Nephron progenitor cell (in vitro differentiated cells): ENCODE measurements at places on chromosomes 12 and 14.

DNA sequence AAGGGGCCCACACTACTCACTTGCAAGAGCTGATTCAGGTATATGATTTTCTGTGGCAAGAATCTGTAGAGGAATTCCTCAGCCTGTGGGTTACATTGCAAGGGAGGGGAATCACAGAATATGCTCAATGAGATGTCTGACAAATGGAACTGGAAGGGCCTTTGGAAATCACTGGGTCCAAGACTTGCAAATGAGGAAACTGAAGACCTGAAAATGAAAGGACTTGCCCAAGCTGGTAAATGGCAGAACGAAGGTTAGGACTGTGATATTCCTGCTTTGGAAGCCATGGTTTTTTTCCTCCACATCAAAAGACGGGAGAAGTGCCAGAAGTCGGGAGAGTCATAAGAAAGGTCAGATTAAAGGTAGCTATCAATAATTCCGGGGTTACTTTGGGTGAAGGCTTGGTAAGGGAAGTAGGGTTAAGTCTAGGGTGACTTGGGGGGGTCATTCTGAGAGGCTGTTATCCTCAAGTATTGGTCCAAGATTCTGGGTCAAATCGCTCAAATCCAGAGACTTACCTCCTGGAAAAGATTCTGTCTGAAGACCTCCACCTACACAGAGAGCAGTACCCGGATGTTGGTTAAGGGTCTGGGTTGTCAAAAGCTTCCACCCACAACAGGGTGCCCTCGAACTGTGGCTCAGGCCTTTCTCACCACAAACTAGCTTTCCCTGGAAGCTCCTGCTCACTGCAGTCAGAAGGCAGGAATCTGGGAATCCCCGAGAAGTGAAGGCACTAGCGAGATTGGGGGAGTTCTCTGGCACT is 539 bp downstream of the PSME2 start:
- DNase-seq, result no peak

GRCh38 chr12:65603438-65604351 is 220.6 kb upstream of the HMGA2 start:
- no peak for DNase-seq

DNA sequence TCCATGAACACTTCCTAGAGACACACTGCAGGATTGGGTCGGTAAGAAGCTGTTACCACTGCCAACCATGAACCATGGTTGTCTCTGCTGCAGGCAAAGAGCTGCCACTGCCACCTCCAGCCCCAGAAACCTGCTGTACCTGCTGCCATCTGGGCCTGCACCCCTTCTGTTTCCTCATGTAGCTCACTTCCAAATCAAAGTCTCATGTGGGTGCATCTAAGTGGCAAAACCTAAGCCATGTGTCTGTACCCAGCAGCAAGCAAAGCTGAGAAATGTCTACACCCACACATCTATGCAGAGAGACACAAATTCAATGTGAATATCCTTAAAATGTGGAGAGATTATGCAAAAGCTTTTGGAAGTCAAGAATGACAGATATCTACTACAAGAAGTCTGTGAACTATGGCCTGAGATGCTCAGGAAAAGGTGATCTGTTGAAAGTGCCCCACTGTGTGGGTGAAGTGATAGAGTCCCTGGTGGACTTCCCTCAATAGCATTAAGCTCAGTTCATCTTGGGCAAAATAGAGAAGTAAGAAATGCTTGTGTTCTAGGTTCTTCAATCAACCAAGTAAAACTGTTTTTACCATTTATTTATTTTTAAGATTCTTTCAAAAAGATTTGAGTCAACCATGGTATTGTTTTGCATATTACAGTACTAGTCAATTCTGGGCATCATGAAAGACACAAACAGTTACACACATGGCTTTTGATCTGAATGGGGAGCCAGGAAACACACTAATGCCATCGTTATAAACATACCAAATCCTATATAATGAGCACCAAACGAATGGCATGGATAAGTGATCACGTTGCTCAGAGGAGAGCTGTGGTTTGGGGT is 64.4 kb downstream of the FOS start:
- no peak for DNase-seq

DNA sequence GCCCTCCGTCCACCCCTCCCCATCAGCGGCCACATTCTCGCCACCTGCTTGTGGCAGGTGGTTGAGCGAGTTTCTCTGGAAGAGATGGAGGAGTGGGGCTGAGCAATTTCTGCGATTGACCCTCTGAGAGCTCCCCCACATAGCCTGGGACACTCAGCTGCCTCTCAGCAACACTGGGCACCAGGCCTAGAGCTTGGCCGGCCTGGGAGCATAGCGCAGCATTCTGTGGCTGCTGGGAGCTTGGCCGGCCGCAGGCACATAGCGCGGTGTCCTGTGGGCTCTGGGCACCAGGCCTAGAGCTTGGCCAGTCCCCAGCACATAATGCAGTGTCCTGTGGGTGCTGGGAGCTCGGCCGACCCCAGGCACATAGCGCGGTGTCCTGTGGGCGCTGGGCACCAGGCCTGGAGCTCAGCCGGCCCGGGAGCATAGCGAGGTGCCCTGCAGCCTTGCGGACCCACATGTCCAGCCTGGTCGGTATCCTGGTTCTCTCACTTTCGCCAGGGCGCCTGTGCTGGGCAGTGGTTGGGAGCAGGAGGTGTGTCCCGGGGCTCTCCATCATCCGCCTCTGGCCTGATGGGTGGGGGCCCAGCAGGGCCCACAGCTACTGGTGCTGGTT is 43.8 kb downstream of the LRCOL1 start:
- DNase-seq, result no peak

DNA sequence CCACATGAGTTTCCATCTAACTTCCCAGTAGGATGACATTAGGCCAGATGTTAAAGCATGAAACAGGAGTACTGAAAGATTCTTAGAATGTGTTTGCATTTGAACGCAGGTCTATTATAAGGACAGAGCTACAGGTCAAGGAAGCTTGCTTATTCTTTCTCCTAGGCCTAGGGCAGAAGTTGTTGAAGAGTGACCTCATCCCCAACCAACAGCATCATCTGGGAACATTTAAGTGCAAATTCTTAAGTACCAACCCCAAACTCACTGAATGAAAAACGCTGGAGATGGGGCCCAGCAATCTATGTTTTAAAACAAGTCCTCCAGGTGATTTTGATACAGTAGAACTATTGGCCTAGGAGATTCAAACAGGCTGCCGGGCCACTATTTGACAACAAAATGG is 52.4 kb downstream of the PAPLN start:
- no peak for DNase-seq

DNA sequence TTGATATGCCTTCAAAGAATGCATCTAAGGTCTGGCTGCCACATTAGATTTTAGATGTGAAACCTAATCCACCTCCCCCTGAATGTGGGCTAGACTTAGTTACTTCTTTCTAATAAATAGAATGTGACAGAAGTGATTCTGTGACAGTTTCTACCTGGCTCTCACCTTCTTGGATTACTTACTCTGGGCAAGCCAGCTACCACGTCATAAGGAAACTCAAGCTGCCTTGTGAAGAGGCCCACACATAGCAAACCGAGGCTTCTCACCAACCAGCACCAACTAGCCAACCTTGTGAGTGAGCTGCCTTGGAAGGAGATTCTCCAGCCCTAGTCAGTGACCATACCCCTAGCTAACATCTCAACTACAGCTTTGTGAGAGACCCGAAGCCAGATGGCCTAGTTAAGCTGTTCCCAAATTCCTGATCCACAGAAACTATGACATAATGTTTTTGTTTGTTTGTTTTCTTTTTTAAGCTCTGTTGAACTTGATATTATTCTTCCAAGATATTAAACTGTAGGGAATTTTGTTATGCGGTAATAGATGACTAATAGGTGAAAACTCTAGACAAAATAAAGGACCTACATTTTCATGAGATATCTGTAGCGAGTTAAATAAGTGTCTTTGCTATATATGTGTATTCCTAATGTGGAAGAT is 6.2 kb downstream of the GPR19 start:
- no peak for DNase-seq
